Bronchial epithelial cell (primary cell): ENCODE measurements at places on chromosomes 2 and 18.

DNA sequence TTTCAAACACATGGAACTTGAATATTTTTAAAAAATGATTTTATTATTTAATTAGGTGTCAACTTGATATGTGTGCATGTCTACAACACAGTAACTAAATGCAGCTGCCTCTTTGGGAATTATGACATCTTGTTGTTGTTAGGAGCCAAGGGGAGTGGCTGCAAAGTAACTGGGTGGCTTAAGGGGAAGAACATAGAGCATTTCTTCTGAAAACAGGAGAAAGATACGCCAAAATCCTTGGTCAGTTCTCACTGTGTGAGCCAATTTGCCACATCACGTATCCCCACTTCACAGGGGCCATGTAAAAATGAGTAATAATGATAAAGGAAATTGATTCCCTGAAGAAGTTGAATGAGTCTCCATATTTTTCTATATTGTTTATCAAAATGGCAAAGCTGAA lies 309.8 kb upstream of the COL3A1 start:
- no peak for DNase-seq

- no peak for DNase-seq
These were observed 204.3 kb upstream of the CCDC150 start for GRCh38 chr2:196435189-196435588.

- no peak for DNase-seq
These were observed 45.4 kb upstream of the TMEM163 start for GRCh38 chr2:134764164-134764563.

GRCh38 chr18:30132959-30133358 lies 909.6 kb downstream of the DSC3 start:
- DNase-seq = peak; percentile 53

GRCh38 chr2:218130822-218131221 lies 5.0 kb downstream of the CXCR2 start:
- DNase-seq = no peak

DNA sequence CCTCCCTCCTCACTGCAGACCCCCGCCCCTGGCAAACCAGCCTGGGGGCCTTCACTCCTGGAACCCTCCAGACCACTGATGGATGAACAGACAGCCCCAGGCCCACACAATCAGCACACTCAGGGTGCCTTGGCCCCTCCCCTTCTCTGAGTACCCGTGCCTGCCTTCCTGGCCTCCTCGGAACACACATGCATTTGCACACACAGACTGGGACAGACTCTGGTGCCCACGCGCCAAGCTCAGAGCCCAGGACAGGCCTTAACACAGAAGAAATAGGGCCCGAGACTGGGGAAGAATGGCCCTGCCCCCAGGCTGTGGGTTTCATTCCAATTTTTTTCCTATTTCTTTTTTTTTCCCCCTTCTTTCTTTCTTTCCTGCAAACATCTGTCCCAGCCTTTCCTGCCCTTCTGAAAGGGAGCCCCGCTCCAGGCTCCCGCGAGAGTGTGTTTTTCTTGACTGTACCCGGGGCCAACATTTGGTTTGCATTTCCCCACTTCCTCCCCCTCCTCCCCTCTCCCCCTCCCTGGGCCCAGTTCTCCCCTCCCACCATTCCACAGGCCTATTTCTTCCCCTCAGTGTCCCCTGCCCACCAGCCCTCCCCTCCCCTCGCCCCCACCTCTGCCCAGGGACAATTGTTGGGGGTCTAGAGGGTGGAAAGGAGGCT lies 618 bp upstream of the TNS1 start:
- DNase-seq = no peak

DNA sequence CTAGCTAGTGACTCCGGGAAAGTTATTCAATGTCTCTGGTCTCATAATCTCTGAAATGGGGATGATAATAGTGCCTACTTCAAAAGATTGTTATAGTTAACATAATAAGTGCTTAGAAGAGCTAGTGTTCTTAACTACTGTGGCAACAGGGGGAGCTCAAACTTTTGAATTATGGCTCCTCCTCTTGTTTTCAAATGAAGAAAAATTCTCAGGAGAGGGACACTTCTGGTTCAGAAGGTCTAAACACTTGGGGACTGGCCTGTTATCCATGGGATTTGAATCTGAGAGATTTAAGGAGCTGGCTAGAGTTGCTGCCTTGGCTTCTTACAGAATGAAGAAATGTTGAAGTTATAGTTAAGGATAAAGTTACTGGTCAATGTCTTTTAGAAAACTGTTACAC lies 92.2 kb upstream of the ITGB6 start:
- no peak for DNase-seq

- no peak for DNase-seq
These were observed 22.0 kb downstream of the NPPC start for GRCh38 chr2:231904161-231904611.

DNA sequence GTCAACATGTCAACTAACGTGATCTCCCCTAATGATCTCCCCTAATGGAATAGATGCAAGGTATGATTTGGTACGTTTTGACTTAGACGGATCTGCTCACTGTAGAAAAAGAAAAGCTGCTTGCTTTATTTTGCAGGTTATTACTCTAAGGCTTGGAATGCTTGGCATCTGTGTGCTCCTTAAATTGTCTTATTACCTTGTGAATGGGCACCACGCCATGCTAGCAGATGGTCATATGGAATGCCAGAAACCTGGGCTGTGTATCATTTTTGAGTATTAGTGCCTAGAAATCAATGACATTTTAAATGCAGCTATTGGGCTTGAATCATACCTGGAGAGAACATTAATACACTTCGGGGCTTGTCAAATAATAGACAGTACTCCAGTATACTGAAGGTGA lies 16.5 kb upstream of the FIGN start:
- DNase-seq = peak; percentile 53

- no peak for DNase-seq
These were observed 304.1 kb downstream of the TNS1 start for GRCh38 chr2:217698691-217699090.

DNA sequence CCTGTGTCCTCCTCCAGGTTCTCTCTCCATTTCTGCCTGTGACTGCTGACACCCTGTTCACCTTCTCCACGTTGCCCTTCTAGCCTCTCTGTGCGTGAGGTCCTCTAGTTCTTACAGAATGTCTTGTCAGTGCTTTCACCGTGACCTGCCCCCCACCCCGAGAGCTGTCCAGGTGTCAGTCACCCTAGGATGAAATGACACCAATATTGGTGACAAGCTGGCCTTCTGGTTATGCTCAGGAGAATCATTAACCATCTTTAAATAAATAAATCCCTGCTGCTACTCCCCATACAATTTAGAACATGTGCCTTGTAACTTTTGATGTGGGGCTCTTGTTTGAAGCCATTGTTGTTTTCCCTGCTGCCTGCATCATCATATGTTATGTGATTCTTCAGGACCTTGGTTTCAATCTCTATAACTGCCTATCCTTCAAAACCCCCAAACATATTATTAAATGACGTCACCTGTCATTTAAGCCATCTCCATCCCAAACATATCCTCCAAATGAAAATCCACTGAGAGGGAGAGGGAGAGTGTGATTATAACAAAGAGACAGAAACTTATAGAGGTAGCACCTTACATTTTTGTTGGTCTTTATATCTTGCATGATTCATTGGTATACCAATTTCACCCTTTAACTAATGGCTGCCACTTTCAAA lies 496.3 kb downstream of the PARD3B start:
- no peak for DNase-seq

DNA sequence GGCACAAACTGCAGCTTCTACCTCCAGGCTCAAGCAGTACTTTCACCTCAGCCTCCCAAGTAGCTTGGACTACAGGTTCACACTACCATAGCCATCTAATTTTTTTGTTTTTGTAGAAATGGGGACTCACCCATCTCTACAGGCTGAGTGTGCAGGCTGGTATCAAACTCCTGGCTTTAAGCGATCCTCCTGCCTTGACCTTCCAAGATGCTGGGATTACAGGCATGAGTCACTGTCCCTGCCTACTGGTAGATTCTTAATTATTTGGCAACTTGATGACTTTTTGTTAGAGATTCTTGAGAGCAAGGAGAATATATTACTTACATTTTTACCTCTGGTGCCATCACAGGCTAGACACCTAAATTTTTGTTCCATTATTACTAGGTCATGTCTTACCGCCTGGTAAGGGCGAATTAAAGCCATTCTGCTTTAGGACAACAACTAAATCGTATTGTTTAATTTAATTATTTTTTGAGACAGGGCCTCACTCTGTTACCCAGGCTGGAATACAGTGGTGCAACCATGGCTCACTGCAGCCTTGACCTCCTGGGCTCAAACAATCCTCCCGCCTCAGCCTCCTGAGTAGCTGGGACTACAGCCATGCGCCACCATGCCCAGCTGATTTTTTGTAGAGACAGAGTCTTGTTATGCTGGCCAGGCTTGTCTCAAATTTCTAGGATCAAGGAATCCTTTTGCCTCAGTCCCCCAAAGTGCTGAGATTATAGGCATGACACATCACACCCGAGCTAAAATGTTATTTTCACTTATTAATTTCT lies 15.7 kb downstream of the DYNC1I2 start:
- DNase-seq = peak; percentile 17

GRCh38 chr2:165295643-165296042 lies 56.4 kb downstream of the SCN2A start:
- no peak for DNase-seq

DNA sequence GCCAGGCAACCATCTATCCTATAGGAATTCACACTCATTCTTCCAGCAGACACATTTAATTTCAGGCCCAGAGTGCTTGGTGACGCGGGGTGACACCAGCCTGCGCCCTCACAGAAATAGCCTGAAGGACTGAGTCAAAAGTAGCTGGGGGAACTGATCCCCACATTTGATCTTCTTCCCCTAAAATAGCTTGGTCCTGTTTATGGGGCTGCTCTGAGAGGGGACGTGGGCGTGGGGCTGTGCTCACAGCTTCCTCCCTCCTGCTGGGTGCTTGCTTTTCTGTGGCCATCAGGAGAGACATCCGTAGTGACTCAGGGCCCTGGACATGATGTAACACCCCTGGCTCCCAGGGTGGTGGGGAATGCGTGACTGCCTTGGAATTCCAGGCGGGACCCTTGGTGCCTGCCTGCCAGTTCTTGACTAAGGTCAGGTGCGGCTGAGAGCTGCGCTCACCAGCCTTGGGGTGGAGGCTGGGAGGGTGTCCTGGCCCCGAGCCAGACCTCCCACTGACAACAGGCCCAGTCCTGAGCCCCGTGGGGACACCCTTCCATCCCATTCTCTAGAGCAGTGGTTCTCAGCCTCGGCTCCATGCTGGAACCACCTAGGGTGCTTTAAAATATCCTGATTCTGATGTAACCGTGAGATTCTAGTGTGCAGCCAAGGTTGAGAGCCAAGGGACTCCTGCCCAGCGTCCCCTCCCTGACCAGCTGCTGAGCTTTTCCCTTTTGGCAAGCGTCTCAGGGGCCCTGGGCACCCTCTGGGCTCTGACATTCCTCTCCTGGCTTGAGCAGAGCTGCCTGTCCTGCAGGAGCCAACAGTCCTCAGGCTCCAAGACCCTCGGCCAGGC lies 47.4 kb upstream of the SMAD7 start:
- peak; percentile 97 for DNase-seq

GRCh38 chr2:62526531-62527381 lies 20.8 kb upstream of the TMEM17 start:
- no peak for DNase-seq

- peak; percentile 49 for DNase-seq
These were observed 56.6 kb downstream of the EPG5 start for GRCh38 chr18:45910405-45911023.
